Large intestine (tissue), 12 donors: ENCODE measurements at places on chromosomes 3 and 15. TPM values are rescaled to one million over a fixed set of nuclear protein-coding genes. Genes with fewer than 3 reads are reported as not detected.

Gene CHCHD6
- 10.8 TPM for polyA plus RNA-seq

Gene FOXL2
- polyA plus RNA-seq = not detected

Gene PP2D1
- polyA plus RNA-seq = 0.39 TPM

Gene ROPN1
- 0.16 TPM for polyA plus RNA-seq

Gene SLC28A1
- polyA plus RNA-seq = 33.1 TPM

Gene SOX2
- polyA plus RNA-seq = 1.8 TPM
